ENCODE measurements at places on chromosomes 2 and 18.

- DNase-seq: peak; percentile 31
Measured at GRCh38 chr2:174593574-174594203, 3.9 kb downstream of the WIPF1 start.

DNA sequence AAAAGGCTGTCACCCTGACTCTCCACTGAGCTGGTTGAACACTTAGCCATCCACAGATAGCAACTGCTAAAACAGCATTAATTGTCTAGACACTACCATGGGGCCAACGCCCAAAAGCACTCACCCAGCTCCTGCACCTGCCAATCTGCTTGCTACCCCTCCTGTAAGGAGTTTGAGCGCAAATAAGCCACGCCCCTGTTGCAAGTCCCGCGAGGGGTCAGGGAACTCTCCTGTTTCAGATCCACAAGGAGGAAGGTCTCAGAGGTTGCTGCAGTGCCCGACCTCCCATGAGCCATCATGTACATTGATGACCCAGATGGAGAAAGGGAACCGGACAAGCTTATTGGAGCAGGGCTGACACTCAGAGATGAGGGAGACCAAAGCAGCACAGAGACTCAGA is 106.8 kb downstream of the ZNF516 start:
- no peak for DNase-seq

DNA sequence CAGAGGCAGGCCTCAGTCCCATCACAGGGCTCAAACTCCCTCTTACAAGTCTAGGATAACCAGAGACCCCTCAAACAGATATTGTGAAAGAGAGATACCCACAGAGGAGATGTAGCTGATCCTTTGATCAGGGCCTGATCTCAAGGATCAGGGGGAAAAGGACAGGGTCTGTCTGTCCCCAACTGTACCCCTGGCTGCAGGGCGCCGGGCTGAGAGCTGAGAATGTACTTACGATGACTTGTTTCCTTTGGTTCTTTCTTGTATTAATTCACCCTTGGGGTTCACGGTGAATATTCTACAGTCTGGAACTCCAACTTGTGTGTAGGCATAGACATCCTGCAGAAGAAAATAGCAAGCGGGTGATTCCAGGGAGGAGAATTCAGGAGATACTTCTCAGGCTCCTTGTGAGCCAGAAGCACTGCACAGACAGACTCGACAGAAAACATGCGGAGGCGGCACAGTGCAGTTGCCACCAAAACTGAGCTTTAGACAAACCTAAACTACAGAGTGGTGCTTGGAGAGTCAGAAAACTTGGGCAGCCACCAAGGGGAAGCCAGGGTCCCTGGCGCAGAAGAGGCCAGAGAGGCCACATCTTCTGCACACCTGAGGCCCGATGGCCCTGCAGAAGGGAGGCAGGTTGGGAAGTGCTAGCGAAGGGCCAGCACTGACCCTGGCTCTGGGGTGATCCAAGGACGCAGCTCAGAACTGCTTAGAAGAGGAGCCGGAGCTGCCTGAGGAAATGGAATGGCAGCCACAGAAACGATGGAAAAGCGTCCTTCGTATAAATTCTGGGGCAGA is 73.9 kb downstream of the EMILIN2 start:
- no peak for DNase-seq

DNA sequence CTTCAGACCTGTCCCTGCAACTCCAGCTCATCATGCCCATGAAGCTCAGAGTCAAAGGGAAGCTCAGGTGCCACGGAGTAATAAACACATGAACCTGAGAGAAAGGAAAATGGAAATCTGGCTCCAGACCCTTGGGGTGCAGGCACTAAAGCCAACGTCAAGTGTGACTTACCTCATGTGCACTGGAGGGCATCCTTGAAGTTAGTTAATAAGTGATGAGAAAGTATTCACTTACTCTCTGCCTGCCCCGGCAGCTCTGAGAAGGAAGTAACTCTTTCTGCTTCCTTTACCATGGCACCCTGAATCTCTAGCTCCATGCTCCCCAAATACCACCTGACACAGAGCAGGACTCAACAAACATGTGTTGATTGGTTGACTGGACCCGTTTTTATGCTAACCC is 21.4 kb upstream of the AGAP1 start:
- DNase-seq: peak; percentile 45

DNA sequence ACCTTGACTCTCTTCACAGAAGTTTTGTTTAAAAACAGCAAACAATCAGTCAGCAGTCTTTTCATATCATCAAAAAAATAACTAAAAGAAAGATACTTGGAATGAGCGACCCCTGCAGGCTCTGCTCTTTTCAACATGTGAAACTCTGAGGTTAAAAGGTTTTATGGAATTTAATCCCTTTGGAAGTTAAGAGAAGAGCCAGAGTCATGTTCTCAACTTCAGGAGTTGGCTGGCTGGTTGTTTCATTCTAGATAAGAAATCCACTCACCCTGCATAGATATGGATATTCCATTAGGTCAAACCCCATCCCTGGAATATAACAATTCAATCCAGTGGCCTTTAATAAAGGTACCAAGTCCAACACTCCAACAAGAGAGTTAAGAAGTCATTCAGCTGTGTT is 115.6 kb upstream of the RMDN2 start:
- no peak for DNase-seq

DNA sequence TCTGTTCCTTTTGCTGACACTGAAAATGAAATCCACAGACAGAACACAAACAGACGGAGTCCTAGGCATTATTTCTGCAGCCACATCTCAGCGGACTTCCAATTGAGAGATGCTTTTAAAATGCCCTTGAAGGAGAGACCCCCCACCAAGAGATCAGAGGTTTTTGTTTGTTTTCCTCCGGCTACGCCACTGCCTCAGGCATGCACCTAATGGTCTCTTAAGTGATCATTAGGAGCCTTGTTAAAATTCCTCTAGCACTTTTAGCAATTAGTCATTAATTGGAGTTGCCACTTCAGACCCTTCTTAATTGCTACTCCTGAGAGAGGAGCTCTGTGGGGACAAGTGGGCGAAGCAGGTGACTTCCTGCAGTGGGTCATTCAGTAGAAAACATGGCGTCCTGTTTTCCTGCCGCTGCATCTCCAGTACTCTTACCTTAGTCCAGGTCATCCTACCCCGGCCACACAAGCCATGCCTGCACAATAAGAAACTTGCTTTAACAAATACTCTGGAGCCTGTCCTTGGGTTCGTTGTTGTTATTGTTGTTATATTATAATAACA is 257.7 kb upstream of the CHAC2 start:
- DNase-seq: no peak

GRCh38 chr2:48691935-48692691 is 63.4 kb downstream of the LHCGR start:
- DNase-seq: no peak

GRCh38 chr2:9112079-9112721 is 94.4 kb upstream of the ASAP2 start:
- peak; percentile 84 for DNase-seq

Data from RCC 7860 (cell line).